Bronchus fibroblast of lung (primary cell): ENCODE measurements at places on chromosomes 2 and 18. TPM values are rescaled to one million over a fixed set of nuclear protein-coding genes. Genes with fewer than 3 reads are reported as not detected.

MBOAT2 gene
- total RNA-seq = 16.5 and 18.7 TPM in 2 replicates

ARHGAP15 gene
- not detected in 2 replicates for total RNA-seq

CYP27A1 gene
- 14.6 and 15.9 TPM in 2 replicates for total RNA-seq

FAHD2B gene
- 5.9 and 7.3 TPM in 2 replicates for total RNA-seq
